ENCODE measurements at places on chromosomes 5 and 9.

DNA sequence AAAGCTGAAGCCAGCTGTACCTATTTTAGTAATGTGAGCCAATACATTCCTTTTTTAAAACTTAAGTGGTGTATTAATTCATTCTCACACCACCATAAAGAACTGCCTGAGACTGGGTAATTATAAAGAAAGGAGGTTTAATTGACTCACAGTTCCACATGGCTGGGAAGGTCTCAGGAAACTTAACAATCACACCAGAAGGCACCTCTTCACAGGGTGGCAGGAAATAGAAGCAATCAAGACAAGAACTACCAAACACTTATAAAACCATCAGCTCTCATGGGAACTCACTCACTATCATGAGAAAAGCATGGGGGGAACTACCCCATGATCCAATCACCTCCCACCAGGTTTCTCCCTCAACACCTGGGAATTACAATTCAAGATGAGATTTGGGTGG lies 21.0 kb downstream of the ESM1 start:
- no peak for DNase-seq

- DNase-seq = no peak
Measured at GRCh38 chr5:98524773-98525172, 248.7 kb upstream of the RGMB start.

GRCh38 chr5:167730121-167730520 lies 561.3 kb upstream of the WWC1 start:
- no peak for DNase-seq

- DNase-seq = no peak
Measured at GRCh38 chr9:75855509-75855908, 35.0 kb upstream of the PCSK5 start.

- DNase-seq = no peak
Measured at GRCh38 chr9:124444166-124444565, 6.1 kb upstream of the ADGRD2 start.

- DNase-seq = no peak
Measured at GRCh38 chr5:158465086-158465972, 606.4 kb upstream of the CLINT1 start.

DNA sequence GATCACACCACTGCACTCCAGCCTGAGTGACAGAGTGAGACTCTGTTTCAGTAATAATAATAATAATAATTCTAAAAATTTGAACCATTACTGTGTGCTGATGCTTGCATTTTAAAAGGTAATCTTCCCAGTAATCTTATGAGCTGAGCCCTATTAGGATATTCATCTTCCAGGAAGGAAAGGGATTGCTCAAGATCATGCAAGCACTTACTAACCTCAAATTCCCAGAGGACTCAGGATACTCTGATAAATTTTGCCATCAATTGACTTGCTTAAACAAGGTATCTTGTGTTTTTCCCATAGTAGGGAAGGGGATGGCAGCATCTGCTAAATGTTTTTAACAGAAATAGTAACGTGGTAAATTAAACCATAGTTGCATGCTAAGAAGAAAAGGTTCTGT lies 176.4 kb upstream of the MRPS30 start:
- DNase-seq = no peak

DNA sequence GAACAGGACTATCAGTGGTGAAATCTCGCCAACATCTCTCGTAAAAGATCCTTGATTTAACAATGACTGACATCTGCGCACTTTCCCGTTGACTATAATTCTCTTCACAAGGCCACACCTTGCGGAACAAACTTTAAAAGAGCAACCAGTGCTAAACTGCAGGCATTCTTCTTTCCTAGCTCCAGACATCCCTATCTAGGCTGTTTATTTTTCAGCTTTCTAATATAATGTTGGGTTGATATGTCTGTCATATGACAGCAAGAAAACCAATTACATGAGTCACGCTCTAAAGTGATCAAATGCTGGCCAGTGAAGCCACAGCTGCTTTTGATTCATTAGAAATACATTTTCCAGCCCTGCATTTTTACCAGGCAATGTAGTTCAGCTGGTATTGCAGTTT lies 162.5 kb downstream of the ELAVL2 start:
- no peak for DNase-seq

GRCh38 chr9:113387560-113388230 lies 10.9 kb upstream of the HDHD3 start:
- DNase-seq = no peak

DNA sequence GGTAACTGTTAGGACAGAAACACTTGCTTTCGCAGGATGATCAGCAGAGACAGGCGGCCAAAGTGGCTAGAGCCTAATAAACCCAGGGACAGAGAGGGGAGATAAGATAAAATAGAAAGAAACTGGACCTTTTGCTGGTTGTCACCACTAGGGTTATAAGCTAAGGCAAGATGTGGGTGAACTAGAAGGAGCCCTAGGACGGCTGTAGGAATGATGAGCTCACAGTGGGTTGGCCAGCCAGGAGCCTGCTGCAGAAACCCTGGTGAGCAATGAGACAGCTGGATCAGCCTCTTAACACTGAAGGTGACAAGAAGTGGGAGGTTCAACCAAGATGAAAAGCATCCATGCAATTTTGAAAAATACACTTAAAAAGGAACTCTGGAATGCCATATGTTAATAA lies 13.5 kb downstream of the CTNND2 start:
- no peak for DNase-seq

GRCh38 chr5:36870399-36871040 lies 6.0 kb upstream of the NIPBL start:
- no peak for DNase-seq
